H4 (cell line): ENCODE measurements at places on chromosomes 7 and 10. TPM values are rescaled to one million over a fixed set of nuclear protein-coding genes. Genes with fewer than 3 reads are reported as not detected.
A peak's percentile ranks its signal among the peaks of the same experiment; 100 is the strongest.

DNA sequence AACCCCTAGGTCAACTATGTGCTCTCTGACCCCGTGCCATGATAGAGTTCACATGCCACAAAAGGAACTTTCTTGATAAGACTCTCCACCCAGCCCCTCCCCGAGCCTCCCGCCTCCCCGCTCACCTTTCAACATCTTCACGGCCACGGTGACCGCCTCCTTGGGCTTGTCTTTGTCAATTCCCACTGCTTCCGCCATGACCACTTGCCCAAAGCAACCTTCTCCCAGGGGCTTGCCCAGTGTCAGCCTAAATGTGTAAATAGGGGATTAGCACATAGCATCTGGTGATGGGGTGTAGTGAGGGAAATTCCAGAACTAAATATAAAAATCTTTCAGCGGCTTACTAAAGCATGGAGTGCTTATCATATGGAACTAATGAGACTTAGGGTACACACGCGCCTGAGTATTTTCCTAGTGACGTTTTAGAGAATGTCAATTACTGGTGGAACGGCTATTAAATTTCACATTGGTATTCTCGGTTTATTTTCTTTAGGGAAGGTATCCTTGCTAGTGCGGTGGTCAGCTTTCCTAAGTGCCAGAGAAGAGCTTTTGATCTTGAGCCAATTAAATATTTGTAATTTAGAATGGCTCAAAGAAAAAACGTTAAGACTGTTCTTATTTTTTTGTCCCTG lies 97.4 kb downstream of the FGFR2 start:
- no peak for DNase-seq

GRCh38 chr10:51159841-51160240 lies 85.6 kb downstream of the PRKG1 start:
- DNase-seq: no peak

Gene EBLN1
- total RNA-seq: not detected in 2 replicates

Gene ITGB8
- total RNA-seq: 83.5 and 107 TPM in 2 replicates

Gene GNGT1
- total RNA-seq: not detected in 2 replicates

Gene TMEM176B
- 0.27 and 0.76 TPM in 2 replicates for total RNA-seq

- DNase-seq: no peak
Observed at GRCh38 chr10:18059826-18060559, 80.2 kb upstream of the CACNB2 start.

- DNase-seq: peak; percentile 56
Observed at GRCh38 chr10:34116220-34116641, 698.9 kb downstream of the PARD3 start.

Gene BLNK
- total RNA-seq: 0.10 TPM in 1 of 2 replicates, not detected in the other

Gene GIMAP6
- total RNA-seq: 0.41 and 0.56 TPM in 2 replicates

Gene PRTFDC1
- total RNA-seq: 18.3 and 22.8 TPM in 2 replicates

- no peak for DNase-seq
Observed at GRCh38 chr7:49878089-49878488, 104.7 kb downstream of the VWC2 start.

Gene NOS3
- 0.29 and 0.60 TPM in 2 replicates for total RNA-seq

- DNase-seq: no peak
Observed at GRCh38 chr10:130360826-130361311, 224.7 kb downstream of the GLRX3 start.

Gene APBB1IP
- not detected in 2 replicates for total RNA-seq

Gene GRM8
- 2.7 and 2.9 TPM in 2 replicates for total RNA-seq

GRCh38 chr7:3916146-3916545 lies 615.1 kb downstream of the SDK1 start:
- peak; percentile 70 for DNase-seq

DNA sequence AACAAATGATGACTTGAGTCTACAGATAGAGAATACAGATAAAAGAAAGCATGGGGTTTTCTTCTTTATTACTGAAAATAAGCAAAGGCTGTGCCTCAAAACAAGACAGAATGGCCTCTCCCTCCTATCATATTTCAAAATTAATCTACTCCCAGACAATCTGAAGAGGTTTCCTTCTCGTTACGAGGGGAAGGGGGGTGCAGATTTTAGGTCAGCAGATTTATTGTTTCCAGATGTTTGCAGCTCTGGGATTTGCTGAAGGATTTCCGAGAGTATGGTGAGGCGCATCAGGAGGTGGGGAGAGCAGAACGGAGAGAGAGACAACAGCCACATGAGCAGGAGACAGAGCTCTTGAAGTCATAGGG lies 89.8 kb downstream of the KIAA1549 start:
- peak; percentile 41 for DNase-seq

DNA sequence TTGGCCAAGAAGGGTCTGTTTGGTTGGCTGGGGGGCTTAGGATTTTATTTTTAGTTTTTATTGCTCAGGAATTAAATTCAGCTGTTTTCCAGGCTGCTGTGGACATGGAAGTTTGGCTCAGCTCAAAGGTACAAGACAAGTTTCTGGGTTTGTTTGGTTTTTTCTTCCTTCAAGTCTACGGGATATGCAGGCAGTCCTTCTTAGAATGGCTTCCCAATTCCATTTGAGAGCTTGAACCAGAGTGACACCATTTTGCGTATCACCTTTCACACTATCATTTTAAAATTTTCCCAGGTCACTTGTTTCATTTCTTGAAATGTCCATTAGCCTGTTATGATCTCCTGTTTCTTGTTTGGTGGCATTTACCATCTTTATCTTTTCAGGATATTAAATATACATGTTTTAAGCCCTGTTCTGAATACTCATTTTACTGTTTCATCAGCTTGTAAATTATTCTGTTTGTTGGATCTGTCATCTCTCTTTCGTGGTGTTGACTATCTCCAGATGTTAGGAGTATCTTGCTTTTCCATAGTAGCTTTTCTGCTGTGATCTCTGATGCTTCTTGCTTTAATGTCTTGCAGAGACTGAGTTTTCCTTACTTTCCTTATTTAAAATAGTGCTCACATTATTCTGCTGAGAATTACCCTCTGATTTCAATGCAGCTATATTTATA lies 9.4 kb upstream of the TMEM168 start:
- no peak for DNase-seq

- no peak for DNase-seq
Observed at GRCh38 chr10:86265236-86265894, 101.2 kb downstream of the GRID1 start.

- peak; percentile 34 for DNase-seq
Observed at GRCh38 chr10:89963451-89964102, 262.2 kb downstream of the KIF20B start.

GRCh38 chr7:155371884-155372781 lies 74.5 kb downstream of the INSIG1 start:
- DNase-seq: no peak

GRCh38 chr10:43371418-43371817 lies at the start of gene FXYD4:
Gene FXYD4, plus strand, starts transcription at chr10:43371636. Its CDS starts 2,111 bp downstream, at chr10:43373747.
- DNase-seq: no peak

Gene WIPF3
- total RNA-seq: not detected in 2 replicates

Gene AKR1D1
- not detected in 2 replicates for total RNA-seq

- DNase-seq: no peak
Observed at GRCh38 chr7:7315851-7316250, 133.5 kb downstream of the C1GALT1 start.

GRCh38 chr10:18224626-18225445 lies 84.6 kb downstream of the CACNB2 start:
- DNase-seq: no peak

Gene PAPOLB
- total RNA-seq: 0.02 TPM in 1 of 2 replicates, not detected in the other

- no peak for DNase-seq
Observed at GRCh38 chr10:85597006-85597405, 769.6 kb downstream of the GRID1 start.
